ENCODE measurements at places on chromosomes 5 and 9.
A peak's percentile ranks its signal among the peaks of the same experiment; 100 is the strongest.

DNA sequence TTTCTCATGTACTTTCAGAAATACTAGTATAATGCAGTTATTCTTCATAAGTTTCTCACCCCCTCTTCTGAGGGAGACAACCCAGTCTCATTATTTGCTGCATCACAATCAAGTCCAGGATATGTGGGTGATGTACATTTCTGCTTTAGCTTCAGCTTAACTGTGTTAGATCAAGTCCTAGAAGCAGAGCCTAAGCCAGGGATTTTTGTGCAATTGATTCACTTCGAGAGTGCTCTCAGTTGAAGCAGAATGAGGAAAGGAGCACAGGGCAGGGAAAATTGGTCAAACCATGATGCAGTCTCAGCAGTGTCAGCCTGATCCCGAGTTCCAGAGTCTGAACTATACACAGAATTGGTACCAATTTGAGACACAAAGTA lies 15.1 kb downstream of the HNRNPK start:
- DNase-seq, result no peak

DNA sequence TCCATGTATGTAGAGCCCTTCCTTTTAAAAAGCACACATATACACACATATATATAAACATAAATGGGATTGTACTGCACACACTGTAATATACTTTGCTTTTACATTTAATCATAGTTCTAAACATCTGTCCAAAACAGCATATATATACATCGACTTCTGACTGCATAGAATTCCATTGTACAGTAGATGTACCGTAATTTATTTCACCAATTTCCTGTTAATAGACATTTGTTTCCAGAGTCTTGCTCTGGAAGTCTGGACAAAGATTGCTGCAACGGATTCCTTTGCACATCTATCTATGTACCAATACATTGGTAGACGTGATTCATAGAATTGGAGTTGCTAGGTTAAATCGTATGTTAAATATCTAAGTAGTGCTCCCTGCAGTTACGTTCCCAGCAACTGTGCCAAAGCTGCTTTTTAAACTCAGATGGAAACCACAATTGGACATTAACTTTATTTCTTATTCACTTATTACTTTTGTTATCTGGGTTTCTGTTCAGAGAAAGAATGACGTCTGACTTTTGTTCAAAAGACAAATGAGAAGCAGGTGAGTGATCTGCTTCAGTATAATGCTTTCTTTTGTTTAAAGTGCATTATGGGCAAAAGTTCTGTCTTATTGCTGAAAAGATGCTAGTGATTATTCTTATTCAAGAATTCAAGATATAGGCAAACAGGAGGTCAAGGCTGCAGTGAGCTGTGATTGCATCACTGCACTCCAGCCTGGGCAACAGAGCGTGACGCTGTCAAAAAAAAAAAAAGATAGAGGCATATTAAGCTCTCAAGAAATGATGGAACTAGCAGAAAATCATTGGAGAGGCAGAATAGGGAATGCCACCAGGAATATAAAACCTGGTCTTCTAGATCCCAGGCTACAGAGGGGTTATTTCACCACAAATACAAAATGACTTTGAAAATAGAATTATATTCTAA lies 138.2 kb downstream of the FGF1 start:
- DNase-seq, result no peak

DNA sequence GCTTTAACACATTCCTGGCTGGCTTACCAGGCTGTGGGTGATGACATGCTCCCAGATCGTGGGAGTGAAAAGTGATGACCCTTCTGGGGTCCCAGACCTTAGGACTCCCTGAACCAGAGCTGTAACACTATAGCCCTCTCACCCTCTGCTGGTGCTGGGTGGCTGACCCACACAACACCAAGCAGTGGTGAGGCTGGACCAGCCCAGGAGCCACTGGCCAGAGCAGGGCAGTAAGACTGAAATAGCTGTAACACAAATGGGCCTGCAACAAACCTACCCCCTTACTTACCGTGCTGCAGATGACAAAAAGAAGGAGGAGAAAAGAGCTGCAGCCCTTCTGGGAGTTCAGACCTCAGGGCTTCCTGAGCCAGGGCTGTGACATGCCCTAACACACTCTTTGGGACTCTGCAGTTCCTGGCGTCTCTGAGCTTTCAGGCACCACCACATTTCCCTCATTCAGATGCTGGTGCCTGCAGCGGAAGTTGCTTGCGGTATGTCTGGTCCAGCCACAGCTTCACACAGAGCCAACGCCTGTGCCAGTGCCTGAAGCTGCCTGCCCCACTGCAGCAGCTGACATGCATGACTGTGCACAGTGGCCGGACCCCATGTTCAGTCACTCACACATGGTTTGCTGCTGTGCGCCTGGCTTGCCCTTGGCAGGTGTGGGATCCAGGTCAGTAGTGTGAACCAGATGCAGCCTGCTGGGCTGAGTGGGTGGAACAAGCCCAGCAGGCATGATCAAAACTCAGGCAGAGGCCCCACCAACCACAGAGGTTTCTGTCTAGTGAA lies 1247.4 kb downstream of the EFNA5 start:
- peak; percentile 34 for DNase-seq

DNA sequence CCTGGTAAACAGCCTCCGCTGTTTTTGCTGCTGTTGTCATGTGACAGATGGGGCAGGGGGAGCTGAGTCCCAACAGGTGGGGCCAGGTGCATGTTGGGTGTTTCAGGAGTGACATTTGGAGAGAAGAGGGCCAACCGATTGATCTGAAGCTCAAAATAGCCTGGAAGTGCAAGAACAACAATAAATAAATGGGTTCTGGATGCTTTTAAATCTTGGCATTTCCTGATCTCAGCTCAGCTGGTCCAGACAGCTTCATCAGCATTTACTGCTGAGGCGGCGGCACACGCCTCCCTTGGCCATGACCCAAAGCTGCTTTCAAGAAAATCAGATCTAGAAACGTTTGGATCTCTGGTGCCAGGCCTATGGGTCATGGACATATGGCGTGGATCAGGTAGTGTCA lies 70.5 kb downstream of the PPARGC1B start:
- DNase-seq, result no peak

DNA sequence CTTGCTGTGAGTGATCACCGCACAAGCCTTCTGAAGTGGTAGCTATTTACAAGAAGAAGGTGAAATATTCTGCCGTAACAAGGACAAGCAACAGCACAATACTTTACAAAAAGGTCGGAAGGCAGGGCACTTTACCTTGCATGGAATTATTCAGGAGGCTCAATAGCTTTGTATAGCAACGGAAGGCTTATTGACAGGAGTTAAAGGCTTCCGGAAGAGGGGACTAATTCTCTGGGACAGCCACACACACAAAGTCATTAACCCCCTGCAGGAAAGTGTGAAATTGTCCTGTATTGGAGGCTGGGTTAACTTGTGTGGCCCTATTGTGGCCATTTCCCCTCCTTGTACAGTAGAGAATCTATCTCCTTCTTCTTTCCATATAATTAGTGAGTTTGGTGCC lies 199.3 kb upstream of the SEMA6A start:
- DNase-seq, result no peak

- no peak for DNase-seq
Measured at GRCh38 chr9:1171546-1171945, 121.4 kb downstream of the DMRT2 start.

Data from RWPE2 (cell line).